D341Med (cell line): ENCODE measurements at places on chromosomes 7 and 10.
A peak's percentile ranks its signal among the peaks of the same experiment; 100 is the strongest.

- no peak for DNase-seq
These were observed 129.2 kb downstream of the GRK5 start for GRCh38 chr10:119336599-119336998.

DNA sequence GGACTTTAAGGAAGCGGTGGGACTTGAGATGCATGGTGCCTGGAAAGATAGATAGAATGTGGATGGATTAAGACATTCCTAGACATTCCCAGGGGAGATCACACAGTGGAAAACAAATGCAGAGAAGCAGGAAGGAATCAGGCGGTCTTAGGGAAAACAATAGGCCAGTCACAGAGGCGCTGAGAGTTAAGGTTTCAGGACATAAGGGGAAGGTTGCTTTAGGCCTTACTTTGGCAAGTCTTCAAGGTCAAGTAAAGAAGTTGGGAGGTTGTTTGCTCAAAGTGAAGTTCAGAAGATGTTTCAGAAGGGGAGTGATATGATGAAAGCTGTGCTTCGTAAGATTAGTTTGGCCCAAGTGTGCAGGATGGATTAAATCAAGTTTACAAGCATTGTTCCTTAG is 109.4 kb downstream of the SUGCT start:
- peak; percentile 40 for DNase-seq

GRCh38 chr7:22990588-22990949 is 23.4 kb downstream of the HYCC1 start:
- DNase-seq: no peak

GRCh38 chr7:134613623-134614347 is 32.9 kb upstream of the BPGM start:
- DNase-seq: no peak

- peak; percentile 84 for DNase-seq
These were observed at the start of gene KLF14 for GRCh38 chr7:130733931-130734814. KLF14 (minus strand) TSS chr7:130734207; CDS start chr7:130734033, 174 bp downstream.

DNA sequence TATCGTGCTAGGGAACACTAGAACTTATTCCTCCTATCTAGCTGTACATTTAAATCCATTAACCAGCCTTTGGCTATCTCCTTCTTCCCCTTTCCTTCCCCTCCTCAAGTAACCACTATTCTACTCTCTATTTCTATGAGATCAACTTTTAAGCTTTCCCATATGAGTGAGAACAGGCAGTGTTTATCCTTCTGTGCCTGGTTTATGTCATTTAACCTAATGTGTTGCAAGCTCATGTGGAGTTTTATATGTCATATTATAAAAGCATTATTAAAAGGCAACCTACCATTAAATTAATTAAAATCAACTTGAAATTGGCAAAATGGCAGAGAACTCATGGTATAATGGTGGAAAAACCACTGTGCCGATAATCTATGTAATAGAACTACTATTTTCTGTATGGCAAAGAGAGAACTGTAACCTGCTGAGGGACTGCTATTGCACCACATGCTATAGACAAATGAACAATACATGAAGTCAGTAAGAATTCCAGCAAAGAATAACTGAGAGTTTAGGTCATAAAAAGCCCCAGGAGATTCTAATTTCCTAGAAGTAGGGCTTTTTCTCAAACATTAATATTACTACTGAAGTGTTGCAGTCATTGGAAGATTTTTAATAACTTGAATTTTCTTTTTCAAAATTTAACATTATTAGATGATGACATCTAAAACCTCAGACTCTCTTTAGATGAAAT is 81.8 kb downstream of the LRRN3 start:
- DNase-seq: no peak
